ENCODE measurements at places on chromosomes 3 and 15.

GRCh38 chr15:82108489-82109078 is 62.8 kb upstream of the MEX3B start:
- DNase-seq: peak; percentile 21

DNA sequence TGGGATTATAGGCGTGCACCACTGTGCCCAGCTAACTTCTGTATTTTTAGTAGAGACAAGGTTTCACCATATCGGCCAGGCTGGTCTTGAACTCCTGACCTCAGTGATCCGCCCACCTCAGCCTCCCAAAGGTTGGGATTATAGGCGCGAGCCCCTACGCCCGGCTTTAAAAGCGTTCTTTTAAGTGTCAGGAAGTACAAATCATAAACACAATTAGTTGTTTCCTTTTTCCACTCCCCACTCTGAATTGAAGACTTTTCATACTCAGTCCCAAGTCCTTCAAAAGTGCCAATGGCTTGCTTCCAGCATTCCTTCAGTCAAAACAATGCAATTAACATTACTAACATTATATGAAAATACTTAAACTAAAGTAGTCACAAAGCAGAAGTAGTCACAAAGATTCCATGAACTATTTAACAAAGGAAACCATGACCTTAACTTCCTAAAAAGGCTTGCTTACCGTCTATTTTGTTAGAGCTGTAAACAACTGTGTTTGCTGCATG is 8.1 kb downstream of the WDR82 start:
- no peak for DNase-seq

- no peak for DNase-seq
These were observed 28.8 kb downstream of the APBA2 start for GRCh38 chr15:28914483-28915023.

GRCh38 chr3:106824856-106825255 is 552.4 kb upstream of the CCDC54 start:
- no peak for DNase-seq

DNA sequence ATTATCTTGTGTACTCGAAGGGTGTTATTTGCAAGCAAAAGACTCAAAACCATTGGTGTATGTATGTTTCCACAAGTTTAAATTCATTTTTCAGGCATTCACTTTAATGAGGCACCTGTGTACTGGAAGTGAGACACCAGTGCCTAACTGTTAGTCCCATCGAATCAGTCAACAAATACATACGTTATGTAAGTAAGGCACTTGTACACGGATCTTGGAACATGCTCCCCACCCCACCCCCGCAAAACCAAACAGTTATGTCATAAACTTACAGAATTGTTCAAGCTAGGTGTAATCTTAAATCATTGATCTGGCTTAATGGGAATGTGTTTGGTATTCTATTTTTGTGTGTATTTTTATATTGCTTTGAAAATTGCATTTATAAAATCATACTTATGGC is 17.1 kb downstream of the LRRC28 start:
- no peak for DNase-seq

GRCh38 chr3:78455166-78455565 is 1312.6 kb downstream of the ROBO1 start:
- no peak for DNase-seq

GRCh38 chr3:132730891-132731580 is 8.8 kb upstream of the NPHP3 start:
- DNase-seq: no peak

DNA sequence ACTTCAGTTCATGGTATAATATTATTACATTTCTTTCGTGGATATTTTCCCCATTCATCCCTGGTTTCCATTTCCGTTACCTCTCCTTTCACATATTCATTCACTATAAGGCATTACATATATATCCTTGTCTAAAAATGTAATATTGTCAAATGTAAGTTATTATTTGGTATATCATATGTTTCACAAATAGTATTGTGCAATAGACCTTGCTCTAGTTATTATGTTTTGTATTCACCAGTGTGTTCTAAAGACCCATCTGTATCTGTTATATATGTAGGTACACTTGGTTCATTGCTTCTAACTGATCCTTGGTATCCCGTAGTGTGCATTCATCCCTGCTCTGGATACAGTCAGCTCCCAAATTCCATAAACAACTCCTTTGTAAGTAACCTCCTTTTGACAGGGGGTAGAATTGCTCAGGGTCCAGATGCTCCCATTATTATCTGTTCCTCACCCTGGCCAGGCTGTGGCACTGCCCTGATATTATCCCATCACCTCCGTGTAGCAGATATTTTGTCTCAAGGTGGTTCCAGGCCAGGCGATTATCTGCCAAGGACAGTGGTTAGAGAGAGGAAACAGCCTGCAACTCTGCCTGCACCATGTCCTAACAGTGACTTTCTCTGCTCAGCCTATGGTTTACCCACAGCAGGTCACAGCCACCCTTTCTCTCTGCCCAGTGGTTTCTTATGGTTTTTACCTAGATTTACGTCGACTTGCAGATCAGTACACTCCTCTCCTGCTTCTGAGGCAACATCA is 29.2 kb downstream of the PAQR9 start:
- no peak for DNase-seq

DNA sequence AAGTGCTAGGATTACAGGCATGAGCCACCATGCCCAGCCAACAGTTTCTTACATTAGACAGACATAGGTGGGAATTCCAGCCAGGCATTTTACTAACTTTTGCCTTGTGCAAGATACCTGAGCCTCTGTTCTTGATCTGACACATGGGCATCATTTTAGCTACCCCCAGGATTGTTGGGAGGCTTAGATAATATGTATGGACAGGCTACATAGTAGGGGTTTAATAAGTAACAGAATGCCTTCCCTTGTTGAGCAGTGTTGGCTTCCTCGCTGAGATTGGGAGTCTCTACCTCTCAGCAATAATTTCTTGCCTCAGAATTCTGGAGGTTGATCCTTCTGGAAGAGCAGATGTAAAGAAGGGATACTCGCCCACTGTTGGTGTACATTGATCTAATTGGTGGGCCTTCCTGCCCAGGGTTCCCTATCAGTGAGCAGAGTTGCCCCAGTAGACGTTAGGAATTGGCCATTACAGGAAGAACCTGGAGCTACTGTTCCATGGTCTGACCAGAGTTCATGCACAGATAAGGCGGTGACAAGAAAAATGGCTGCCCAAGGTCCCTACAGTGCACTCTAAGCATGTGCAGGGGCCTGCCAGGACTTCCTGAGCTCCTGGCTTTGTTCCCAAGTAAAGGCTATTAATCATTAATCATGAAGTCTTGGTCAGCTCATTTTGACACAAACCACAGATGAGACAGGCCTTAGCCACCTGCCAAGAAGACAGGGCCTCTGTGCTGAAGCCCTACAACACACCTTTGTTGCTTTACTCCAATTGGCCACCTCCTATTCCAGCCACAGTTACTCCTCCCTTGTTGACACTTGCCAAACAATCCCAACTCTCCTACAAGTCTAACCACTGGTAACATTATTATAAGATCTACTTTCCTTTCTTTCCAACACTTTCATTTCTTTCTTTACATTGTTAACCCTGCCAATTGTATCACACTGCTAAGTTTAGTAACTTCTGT is 5.0 kb upstream of the IL17RE start:
- DNase-seq: no peak

DNA sequence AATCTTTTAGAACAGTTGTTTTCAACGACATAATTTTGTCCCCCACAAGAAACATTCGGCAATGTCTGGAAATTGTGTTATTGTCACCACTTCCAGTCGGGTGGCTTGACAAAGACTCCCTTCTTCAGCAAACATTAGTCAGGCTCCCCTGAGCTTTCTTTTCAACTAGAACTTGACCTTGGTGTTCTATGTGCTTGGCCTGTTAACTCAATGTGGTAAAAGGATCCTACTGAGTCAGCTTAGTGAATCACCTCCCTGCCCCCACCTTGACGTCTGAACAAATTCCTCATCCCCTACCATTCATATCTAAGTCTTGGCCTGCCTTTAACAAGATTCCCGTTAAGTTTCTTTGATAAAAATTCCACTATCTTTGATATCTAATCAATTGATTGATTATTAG is 465.0 kb upstream of the ROBO1 start:
- no peak for DNase-seq

- DNase-seq: no peak
These were observed 335.1 kb upstream of the PROK2 start for GRCh38 chr3:72120039-72120438.

DNA sequence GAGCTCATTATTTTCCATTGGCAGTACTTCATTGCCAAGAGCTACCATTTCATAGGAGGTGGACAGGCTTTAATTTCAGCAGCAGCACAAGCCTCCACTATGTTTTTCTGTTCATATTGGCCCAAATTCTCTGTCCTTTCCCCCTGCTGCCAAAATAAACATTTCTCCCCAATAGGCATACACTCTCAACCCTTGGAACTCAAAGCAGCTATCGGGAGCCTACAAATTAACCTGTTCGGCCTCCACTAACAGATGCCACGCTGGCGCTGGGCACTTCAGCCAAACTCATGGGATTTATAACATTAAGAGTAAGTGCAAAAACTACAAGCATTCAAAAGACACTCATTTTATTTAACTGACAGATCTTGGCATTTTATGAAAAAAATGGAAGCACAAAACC is 95.7 kb downstream of the NSUN3 start:
- DNase-seq: no peak

- DNase-seq: no peak
These were observed 318.5 kb downstream of the TBC1D5 start for GRCh38 chr3:17423786-17424536.

DNA sequence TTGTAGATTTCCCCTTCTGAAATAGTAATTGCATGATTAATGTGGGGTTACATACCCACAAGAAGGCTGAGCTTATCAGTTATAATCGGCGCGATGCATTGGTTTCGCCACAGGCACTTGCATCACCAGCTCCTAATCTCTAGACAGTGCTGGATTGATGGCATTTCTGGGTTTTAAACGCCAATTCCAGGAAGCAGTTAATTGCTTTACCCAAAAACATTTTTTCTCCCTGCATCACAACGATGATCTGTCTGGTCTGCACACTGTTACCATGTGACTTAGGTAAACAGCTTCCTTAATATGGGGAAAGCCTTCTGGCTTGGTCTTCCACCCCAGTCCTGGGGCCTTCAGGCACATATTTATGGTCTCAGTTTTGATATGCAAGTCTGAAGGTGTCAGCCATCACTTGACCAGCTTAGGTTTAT is 70.0 kb upstream of the HEG1 start:
- DNase-seq: no peak

GRCh38 chr3:117454254-117454653 is 744.7 kb downstream of the TUSC7 start:
- no peak for DNase-seq

DNA sequence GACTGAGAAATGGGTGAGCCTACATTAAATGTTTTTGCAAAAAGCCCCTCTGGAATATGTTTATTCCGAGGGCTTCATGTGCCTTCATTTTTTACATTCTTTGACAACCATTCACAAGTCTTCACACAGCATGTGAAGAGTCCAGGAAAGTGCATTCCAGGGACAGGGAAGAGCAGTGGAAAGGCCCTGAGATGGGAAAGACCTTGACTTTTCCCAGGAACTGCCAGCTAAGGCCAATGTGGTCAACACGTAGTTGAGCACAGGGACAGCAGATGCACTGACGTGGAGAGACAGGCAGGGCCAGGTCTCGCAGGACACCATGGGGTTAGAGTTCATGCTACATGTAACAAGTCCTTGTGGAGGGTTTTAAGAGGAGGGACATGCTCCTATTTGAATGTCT is 21.7 kb downstream of the SSR3 start:
- DNase-seq: no peak

DNA sequence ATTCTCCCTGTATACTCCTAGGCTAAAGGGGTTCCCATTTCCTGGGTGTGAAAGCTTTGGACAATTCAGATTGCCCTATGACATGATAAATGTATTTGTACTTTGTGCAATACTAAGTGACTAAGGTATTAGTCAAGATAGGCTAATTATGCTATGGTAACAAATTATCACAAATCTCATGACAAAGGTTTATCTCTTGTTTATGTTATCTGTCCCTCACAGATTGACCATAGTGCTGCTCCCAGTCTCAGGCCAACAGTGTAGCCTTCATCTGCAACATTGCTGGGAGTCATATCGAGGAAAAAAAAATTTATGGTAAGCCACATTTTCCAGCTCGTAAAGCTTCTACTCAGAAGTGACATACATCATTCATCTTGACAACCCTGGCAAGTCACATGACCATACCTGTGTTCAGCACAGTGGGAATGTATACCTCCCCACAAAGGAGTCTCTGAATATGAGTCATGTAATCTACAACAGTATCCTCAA is 346.2 kb downstream of the IGSF11 start:
- DNase-seq: no peak
